Dermis blood vessel endothelial cell (primary cell): ENCODE measurements at places on chromosomes 4 and X. TPM values are rescaled to one million over a fixed set of nuclear protein-coding genes. Genes with fewer than 3 reads are reported as not detected.

Gene NHSL2
- 28.6 and 53.8 TPM in 2 replicates for total RNA-seq

Gene IQSEC2
- total RNA-seq, result 1.8 and 3.9 TPM in 2 replicates

Gene MGST2
- total RNA-seq, result 84.3 and 117 TPM in 2 replicates

DNA sequence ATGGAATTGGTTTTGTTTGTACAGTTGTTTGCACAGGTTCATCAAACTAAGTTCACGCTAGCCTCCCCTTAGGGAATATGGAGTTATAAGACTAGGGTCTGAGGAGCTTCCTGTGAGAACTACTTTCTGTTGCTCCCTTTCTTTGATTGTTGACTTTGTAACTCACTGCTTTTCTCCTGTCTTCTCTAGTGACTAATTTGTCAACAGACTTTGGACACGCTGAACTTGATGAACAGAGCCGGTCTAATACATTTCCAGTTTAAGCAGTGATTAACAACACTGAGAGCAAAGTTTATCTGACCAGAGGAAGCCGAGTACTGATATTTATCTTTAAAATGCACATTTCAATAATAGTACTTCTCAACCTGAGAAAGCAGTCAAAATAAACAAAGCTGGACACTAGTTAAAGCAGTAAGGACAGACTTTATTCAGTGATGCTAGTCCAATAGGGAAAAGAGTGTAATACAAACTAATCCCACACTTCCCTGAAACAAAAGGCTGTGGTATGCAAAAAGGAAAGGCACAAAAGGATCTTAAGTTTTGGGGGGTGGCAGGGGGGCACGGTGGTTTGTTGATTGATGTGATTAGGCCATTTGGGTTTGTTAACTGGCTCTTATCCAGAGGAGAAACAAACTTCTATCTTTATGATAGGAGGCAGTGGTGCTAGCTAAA lies 2.7 kb upstream of the NUDT9 start:
- DNase-seq, result no peak

GRCh38 chr4:168695288-168695687 lies 198.4 kb downstream of the PALLD start:
- DNase-seq, result no peak

GRCh38 chrX:10259716-10260115 lies 102.9 kb downstream of the CLCN4 start:
- no peak for DNase-seq

GRCh38 chr4:137534516-137534915 lies 2.2 kb upstream of the PCDH18 start:
- DNase-seq, result no peak

DNA sequence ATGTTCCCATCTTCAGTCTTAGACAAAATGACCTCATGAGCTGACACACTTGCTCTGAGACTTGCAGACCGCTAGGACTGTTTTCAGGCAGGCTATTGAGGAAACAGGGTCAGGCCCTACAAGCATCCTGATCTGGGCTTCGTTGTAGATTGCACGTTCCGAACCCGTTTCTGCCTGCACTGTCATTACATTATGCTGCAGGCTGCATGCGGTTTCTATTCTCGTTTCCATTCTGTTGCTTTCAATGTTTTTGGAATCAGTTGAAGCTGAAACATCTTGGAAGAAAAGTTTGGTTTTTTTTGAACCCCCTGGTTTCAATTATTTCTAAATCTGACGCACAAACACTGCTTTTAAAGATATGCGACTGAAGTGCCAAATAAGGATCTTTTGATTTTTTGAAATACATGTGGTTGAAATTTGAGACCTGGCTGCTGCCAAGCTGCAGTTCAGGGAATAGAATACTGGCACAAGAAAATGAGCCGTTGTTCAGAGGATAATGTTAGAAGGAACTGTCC lies 716.1 kb upstream of the INTU start:
- DNase-seq, result no peak

DNA sequence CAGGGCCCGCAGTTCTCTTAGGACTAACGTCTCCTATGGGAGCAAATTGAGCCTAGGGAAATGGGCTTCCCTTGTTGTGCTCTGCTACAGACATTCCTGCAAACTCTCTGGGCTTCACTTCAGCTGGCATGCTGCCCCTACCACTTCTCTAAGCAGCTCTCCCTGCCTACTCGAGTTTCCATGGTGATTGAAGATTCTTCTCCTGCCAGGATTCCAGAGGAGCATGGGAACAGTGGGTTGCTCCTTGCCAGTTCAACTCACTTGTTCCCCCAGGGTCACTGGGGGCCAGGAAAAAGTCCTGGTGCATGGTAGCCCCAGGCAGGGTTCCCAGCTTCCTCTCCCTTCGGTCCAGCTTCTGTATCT lies 21.1 kb upstream of the WDR17 start:
- DNase-seq, result no peak

DNA sequence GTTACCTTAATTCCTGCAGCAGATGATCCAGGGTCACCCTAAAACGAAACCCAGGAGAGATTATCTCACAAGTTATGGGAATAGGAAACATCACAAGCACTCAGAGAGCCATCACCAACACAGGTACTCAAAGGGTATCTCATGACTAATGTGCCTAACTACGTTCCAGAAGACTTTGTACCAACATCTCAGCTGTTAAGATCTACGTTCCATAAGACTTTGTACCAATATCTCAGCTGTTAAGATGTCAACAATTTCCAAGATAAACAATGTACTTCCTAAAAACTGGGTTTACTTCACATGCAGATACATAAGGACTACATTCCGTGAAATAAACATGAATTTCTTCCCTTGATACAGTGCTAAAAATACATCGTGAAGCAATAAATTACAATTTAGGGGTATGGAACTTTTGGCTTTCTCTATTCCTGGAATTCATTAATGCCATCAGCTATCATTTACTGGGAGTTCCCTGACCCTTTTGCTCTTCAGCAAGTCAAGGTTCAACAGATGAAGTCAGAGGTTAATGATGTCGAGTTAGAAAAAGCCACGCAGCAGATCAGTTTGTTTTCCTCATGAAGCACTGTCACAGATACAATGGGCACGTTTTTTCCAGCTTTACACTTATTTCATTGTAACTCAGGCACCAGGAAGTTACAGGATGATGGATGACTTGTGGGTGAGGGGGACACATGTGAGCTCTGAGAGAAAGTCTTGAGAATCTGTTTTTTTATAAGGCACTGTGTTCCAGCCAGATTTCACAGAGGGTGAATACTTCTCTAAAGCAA lies 127.0 kb upstream of the ETNPPL start:
- peak; percentile 80 for DNase-seq

- DNase-seq, result no peak
Measured at GRCh38 chr4:71549516-71550160, 210.8 kb downstream of the SLC4A4 start.

GRCh38 chr4:8688041-8688907 lies 95.7 kb downstream of the CPZ start:
- DNase-seq, result peak; percentile 59

- DNase-seq, result no peak
Measured at GRCh38 chr4:111650146-111650545, 495.1 kb upstream of the FAM241A start.

DNA sequence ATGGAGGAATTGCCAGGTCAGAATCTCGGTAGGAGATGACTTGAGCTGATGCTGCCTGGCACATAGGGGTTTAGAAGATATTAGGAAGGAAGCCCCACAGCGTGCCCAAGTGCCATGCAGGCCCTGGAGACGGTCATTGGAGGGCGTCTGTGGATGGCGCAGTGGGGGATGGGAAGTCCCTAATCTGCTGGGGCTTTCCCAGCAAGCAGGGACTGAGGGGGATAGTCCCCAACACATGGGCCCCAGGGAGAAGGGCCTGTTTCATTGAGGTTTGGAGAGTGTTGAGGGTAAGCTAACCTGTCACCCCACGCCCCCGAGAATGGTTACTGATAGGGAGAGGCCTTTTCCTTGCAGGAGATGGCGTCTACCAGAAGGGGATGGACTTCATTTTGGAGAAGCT lies 7.8 kb downstream of the TAFAZZIN start:
- no peak for DNase-seq

DNA sequence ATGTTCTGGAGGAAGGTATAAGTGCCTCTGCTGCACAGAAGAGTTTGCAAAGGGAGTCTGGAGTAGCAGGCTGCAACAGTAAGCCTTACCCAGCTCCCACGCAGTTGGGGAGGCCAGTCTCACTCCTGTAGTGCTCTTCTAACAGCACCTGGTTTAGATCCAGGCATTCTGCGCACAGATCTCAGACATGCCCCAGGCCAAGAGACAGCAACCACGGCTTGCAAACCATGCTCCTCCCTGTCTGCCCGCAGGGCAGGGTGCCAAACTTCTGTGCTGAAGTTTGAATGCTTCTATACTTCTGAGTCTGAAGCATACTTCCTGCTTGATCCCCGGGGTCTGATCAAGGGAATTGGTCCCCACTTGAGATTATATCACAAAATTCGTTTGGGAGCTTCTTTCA lies 106.3 kb downstream of the LINC00632 start:
- no peak for DNase-seq

- DNase-seq, result no peak
Measured at GRCh38 chrX:111402344-111402743, 9.6 kb downstream of the DCX start.

DNA sequence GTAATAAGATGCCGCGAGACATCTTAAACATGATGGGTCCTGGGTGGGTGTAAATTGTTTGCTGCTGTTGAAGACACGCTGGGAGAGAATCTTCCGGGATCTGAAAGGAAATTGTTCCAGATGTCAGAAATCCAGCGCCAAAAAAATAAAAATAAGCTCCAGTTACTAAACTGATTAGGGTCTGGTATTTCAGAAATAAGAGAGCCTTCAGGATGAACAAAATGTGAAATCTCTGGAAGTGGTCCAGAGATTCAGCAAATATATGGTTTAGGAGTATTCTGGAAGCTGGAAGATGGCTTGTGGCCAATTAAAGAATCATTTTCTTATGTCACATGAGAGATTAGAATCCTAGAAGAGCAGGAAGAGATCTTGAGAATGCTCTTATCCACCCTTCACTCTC lies 75.8 kb upstream of the NHS start:
- DNase-seq, result no peak

- peak; percentile 58 for DNase-seq
Measured at GRCh38 chrX:40098264-40099054, 701 bp upstream of the BCOR start.
